ENCODE measurements at places on chromosomes 2 and 18. TPM values are rescaled to one million over a fixed set of nuclear protein-coding genes. Genes with fewer than 3 reads are reported as not detected.

Gene ADAM23
- total RNA-seq, result 89.0 TPM

Gene CRYGD
- total RNA-seq, result not detected

Gene SH3BP4
- total RNA-seq, result 14.2 TPM

Gene FAM124B
- 0.62 TPM for total RNA-seq

DNA sequence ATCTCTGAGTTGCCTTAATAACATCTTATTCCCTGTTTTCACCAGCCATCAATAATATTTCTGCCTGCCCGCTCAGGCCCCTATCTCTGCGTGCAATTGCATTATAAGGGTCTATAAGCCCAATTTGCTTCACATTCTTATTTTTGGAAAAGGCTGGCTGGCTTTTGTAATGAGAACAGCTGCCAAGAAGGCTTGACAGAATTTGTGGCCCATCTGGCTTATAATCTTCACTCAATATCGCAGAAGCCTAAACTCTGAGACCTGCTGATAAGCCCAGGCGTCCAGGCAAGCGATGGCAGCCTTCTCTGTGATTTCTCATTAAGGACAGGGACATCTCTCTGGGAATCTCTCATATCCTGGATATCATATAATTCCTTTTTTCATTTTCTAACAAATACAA, 1618.6 kb upstream of the CELF4 start:
- H3K4me3 ChIP-seq, result no peak overlapping the region
- H3K27ac ChIP-seq, result no peak overlapping the region
- no peaks in the 10 kb centered on the region for H3K4me1 ChIP-seq
- no peaks in the 10 kb centered on the region for H3K27me3 ChIP-seq

DNA sequence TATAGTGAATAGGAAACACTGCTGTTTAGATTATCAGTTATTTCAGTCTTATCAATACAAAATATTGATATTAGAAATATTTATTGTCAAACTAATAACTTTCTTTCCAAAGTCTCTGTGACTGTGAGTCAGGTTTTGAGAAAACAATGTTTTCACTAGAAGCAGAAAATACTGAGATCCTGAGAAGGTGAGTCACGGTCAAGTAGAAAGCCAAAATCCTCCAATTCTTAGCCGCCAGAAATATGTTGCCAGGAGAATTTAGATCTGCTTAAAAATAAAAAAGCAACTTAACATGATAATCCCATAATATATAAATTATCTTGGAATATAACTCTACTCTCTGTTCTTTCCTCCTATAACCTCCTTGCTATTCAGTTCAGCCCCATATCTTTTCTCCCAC, 181.9 kb upstream of the NRXN1 start:
- H3K27ac ChIP-seq, result no peak overlapping the region
- no peaks in the 10 kb centered on the region for H3K4me1 ChIP-seq
- no peak for DNase-seq
- no peaks in the 10 kb centered on the region for H3K27me3 ChIP-seq

- H3K27me3 ChIP-seq, result no peaks in the 10 kb centered on the region
- H3K4me1 ChIP-seq, result peaks cover 25% of the 10 kb centered on the region
- H3K4me3 ChIP-seq, result no peak overlapping the region
- no peak for DNase-seq
Measured at GRCh38 chr18:778194-778927, 33.7 kb downstream of the YES1 start.

DNA sequence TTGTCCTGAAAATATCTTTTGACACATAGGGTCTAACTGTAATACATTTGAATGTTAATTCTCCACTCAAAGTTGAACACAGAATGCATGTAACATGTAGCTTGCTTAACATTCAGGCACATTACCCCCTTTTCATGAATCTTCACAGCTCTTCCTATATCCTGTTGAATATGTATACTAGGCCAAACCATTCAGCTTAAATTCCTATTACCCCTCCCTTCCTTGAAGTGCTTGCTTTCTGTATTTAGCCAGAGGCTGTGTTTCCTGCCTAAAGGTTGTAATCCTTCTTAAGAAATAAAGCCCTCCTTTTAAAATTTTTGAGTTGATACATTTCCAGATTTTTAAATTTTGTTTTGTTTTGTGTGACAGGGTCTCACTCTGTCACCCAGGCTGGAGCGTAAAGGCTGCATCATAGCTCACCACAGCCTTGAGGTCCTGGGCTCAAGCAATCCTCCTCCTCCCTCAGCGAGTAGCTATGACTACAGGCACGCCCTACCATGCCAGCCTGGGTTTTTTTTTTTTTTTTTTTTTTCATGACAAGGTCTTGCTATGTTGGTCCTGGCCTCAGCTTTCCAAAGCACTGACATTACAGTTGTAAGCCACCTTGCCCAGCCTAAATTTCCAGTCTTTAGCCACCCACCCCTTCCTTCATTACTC, 357.6 kb downstream of the DSC3 start:
- no peak overlapping the region for H3K27ac ChIP-seq
- H3K36me3 ChIP-seq, result no peaks in the 10 kb centered on the region
- H3K27me3 ChIP-seq, result no peaks in the 10 kb centered on the region

DNA sequence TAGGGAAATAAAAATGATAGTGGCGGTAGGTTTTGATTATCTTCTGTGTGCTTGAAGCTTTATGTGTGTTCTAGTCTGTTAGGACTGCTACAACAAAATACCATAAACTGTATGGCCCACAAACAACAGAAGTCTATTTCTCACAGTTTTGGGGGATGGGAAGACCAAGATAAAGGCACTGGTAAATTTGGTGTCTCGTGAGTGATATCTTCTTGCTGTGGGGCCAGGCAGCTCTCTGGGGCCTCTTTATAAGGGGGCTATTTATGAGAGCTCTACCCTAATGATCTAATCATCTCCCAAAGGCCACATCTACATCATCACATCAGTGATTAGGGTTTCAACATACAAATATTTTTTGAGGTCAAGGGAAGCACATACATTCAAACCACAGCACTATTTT, 86.8 kb upstream of the SPHKAP start:
- H3K4me3 ChIP-seq, result no peak overlapping the region
- no peak overlapping the region for H3K27ac ChIP-seq
- no peaks in the 10 kb centered on the region for H3K27me3 ChIP-seq
- DNase-seq, result no peak
- H3K4me1 ChIP-seq, result no peaks in the 10 kb centered on the region

DNA sequence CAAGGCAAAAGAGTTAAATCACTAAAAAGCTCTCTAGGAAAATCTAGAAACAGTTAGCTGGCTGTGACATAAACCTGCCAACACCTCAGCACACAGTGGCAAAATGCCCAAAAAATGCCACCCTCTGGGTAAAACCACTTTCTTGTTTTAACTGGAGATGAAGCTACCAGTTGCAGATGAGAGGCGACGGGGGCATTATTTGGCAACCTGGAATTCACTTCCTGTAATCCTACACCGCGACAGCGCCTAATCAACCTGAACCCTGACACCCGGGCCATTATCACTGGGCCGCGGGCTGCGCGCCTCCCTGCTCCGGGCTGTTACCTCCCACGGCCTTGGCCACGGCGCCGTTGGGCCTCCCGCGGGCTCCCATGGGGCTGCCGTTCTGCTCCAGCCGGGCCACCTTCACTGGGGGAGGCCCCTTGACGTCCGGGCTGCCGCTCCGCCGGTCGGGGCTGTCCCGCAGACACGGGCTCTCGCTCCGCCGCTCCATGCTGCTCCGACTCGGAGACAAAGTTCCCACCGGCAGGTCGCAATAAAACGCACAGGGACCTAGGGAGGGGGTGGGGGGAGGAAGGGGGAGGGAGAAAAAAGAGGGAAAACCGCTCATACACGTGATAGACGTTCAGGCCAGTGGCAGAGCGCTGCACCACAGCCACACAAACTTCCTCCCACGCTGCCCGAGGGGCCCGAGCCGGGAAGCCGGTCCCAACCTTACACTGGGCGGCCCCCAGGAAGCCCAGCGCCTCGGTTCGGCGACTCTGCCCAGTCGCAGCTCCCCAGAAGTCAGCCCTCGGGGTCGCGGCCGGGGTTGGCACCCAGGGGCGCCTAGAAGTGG, 2.0 kb downstream of the SATB2 start:
- peaks cover 81% of the 10 kb centered on the region for H3K27me3 ChIP-seq
- H3K27ac ChIP-seq, result no peak overlapping the region
- peak overlapping the region; percentile 25 for H3K4me3 ChIP-seq
- H3K36me3 ChIP-seq, result no peaks in the 10 kb centered on the region

DNA sequence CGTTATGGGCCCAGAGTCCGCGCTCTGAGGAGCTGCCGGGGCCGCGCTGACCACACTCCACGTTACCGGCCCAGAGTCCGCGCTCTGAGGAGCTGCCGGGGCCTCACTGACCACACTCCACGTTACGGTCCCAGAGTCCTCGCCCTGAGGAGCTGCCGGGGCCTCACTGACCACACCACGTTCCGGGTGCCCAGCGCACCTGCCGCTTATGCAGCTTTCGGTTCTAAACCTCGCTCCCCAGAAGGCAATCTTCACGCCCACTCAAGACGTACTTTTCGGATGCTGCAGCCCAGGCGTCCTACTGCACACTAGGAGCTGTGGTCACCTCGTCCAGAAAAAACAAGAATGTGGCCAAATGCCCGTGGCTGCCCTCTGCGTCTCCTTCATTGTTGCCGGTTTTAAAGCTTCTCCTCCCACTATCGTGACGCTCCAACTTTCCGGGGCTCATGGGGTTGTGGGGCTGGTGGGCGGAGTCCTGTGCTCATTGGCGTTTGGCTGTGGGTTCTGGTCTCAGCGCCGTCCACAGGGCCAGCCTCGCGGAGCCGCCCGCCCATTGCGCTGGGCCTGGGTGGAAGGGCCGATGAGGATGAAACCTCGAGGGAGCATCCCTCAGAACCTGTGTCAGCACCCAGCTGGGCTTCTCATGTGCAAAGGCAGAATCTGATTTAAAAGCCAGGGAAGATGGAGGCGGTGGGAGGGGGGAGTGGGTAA, 11.9 kb downstream of the KCNG2 start:
- no peak for DNase-seq
- H3K4me3 ChIP-seq, result no peak overlapping the region
- H3K27me3 ChIP-seq, result no peaks in the 10 kb centered on the region
- H3K36me3 ChIP-seq, result no peaks in the 10 kb centered on the region

GRCh38 chr2:212535996-212536816, 2.4 kb downstream of the ERBB4 start:
- peaks cover 29% of the 10 kb centered on the region for H3K4me1 ChIP-seq
- no peak overlapping the region for H3K27ac ChIP-seq
- H3K27me3 ChIP-seq, result no peaks in the 10 kb centered on the region
- no peak for DNase-seq
- peak overlapping the region; percentile 66 for H3K4me3 ChIP-seq

DNA sequence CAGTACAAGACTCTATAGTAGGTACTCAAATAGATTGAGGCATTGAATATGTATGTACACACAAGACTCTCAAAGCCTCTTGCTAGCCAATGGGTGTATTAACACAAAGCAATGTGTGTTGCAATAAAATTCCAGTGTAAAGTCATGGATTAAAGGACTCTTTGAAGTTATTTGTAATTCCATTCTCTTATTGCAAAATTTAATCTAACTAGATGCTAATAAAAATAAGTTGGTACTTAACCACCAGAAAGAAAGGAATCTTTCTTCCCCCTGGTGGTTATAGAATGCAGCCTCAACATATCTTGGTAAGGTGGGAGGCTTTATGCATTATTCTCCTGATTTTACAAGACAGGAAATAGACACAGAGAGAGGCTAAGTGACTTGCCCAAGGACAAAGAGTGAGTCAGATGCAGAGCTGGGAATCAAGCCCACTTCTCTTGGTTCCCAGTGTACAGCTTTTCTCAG, 18.0 kb downstream of the LRP1B start:
- no peaks in the 10 kb centered on the region for H3K27me3 ChIP-seq
- no peaks in the 10 kb centered on the region for H3K36me3 ChIP-seq
- H3K4me1 ChIP-seq, result no peaks in the 10 kb centered on the region

DNA sequence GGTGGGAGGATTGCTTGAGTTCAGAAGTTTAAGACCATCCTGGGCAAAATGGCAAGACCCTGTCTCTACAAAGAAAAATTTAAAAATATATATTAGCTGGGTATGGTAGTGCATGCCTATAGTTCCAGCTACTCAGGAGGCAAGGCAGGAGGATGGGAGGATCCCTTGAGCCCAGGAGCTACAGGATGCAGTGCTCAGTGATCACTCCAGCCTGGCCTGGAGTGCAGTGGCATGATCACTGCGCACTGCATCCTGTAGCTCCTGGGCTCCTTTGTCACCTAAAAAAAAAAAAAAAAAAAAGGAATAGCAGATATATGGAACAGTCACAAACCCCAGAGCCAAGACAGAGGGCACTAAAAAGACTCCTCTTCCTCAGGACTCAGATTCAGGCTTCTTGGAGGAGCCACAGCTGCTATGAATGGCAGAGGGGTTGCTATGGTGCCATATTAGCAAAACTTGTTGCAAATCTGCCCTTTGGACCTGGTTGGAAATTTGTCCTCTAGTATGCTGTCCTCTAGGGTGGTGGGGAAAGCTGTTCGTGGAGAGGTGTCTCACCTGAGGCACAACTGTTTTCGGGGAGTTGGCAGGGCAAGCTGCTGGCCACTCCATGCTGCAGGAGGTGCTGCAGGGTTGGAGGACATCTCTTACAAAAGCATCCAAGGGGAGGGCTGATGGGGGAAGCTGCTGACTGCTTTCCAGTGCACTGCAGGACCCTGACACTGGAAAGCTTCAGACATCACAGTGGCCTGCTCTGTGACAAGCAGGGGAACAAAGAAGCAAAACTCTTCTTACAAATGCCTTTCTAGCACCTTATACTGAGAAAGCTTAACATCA, 22.7 kb downstream of the CYP20A1 start:
- no peaks in the 10 kb centered on the region for H3K27me3 ChIP-seq
- H3K27ac ChIP-seq, result no peak overlapping the region
- H3K4me1 ChIP-seq, result no peaks in the 10 kb centered on the region
- no peak overlapping the region for H3K4me3 ChIP-seq
- DNase-seq, result no peak

DNA sequence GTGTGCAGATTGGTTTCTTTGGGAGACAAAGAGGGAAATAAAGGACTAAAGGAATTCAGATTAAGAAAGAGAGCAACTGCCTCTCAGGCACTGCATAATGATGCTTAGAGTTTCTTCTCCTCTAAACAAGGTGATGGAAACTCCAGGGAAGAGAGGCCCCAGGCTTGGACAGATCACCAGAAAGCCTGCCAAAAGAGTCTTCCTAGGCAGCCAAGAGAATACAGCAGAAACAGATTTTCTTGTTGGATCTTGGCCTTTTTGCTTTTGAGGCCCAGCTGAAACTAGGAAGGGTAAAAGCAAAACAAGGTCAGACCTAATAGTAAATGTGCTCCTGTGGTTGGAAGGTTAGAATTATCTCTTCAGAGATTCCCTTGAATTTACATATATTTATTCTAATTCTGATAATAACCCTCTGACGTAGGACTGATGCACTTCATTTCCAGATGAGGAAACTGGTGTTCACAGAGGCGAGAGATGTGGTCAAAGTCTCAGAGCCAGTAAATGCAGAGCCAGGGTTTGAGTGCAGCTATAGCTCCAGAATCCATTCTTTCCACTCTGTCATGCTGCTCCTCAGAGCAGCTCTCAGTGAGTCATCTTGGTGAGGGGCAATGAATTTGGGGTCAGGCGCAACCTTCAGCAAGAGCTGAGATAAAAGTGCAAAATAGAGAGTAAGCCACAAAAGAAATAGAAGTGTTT, 142.3 kb upstream of the FBXO11 start:
- no peak for DNase-seq
- H3K4me3 ChIP-seq, result no peak overlapping the region
- H3K36me3 ChIP-seq, result no peaks in the 10 kb centered on the region
- peaks cover 2% of the 10 kb centered on the region for H3K27me3 ChIP-seq
- no peaks in the 10 kb centered on the region for H3K4me1 ChIP-seq
- H3K27ac ChIP-seq, result no peak overlapping the region

- no peak overlapping the region for H3K27ac ChIP-seq
- no peak for DNase-seq
- H3K36me3 ChIP-seq, result peaks cover 91% of the 10 kb centered on the region
- H3K4me1 ChIP-seq, result no peaks in the 10 kb centered on the region
Measured at GRCh38 chr2:205748639-205749038, 66.3 kb downstream of the NRP2 start.

GRCh38 chr2:65831509-65831908, 399.1 kb upstream of the SPRED2 start:
- no peak overlapping the region for H3K27ac ChIP-seq
- no peak overlapping the region for H3K4me3 ChIP-seq
- no peaks in the 10 kb centered on the region for H3K4me1 ChIP-seq
- DNase-seq, result peak; percentile 6
- peaks cover 4% of the 10 kb centered on the region for H3K27me3 ChIP-seq
- no peaks in the 10 kb centered on the region for H3K36me3 ChIP-seq
